Ammon's horn (tissue), 1 donor: ENCODE measurements at places on chromosomes 2 and 18.

- no peak for DNase-seq
Measured at GRCh38 chr2:101310834-101311695, 2.6 kb upstream of the RNF149 start.

DNA sequence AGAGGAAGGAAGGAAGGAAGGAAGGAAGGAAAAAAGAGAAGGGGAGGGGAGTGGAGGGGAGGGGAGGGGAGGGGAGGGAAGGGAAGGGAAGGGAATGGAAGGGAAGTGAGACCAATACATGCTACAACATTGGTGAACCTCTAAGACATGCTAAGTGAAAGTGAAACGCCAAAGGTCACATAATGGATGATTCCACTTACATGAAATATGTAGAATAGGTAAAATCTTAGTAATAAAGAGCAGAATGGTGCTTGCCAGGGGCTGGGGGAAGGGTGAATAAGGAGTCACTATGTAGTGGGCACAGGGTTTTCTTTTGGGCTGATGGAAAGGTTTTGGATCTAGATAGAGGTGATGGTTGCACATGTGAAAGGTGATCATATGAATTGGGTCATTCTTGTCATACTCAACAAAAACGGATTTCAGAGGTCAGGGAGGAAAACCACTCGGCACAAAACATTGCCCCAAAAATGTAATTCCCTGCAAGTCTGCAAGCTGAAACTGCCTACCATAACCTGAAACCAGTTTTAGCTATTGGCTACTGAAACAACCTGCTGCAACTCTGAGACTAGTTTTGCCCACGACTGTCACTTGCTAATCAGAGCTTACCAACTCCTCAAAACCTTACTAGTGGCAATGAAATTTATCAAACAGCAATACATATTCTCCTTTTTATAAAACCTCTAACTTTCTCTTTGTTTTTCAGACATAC, 59.2 kb downstream of the CCDC141 start:
- DNase-seq, result no peak

DNA sequence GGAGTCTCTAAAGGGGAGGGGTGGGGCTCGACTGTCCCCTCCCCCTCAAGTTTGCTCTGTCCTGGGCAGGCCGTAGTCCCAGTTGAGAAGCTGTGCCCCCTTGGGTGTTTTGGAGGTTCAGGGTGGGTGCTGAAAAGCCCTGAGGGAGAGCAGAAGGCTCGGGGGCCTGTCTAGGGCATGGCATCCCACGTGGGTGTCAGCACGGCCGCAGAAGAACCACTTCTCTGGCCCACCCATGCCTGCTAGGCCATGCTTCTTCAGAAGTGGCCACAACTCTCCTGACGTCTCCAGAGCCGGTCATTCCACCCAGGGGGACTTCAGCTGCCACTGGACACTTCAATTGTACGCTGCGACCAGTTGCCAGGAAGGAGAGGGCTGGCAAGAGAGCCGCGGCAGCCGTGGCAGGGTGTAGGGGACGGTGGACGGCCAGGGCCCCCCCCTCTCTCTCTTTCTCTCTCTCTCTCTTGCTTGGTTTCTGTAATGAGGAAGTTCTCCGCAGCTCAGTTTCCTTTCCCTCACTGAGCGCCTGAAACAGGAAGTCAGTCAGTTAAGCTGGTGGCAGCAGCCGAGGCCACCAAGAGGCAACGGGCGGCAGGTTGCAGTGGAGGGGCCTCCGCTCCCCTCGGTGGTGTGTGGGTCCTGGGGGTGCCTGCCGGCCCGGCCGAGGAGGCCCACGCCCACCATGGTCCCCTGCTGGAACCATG, at the start of gene INPP5D:
Gene INPP5D (plus strand): TSS at position 546 of the 704 bp plus-strand sequence. CDS start 137 bp downstream, at position 683.
- DNase-seq, result peak; percentile 69

GRCh38 chr18:79440316-79441110, 44.8 kb downstream of the NFATC1 start:
- no peak for DNase-seq

- DNase-seq, result no peak
Measured at GRCh38 chr2:168210216-168210894, 37.0 kb downstream of the STK39 start.

- DNase-seq, result no peak
Measured at GRCh38 chr2:7265286-7265685, 348.1 kb downstream of the RNF144A start.

- DNase-seq, result no peak
Measured at GRCh38 chr2:76760367-76760704, 761.8 kb downstream of the LRRTM4 start.

- DNase-seq, result peak; percentile 78
Measured at GRCh38 chr2:39513641-39514094, 76.6 kb upstream of the MAP4K3 start.

DNA sequence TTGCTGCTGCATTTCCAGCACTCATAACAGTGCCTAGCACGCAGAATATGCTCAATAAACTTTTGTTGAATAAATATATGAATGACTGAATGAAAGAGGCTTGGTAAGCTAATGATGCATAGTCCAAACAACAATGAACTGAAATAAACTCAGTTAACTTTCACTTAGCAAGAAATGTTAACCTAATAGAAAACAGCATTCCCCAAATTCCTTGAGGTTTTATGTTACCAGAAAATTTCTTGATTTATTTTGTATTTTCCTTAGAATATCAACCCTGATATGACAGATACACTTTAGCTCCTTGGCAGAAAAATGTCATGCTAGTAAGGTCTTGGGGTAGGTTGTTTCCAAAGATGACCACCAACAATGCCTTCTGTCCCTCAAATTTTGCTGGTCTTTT, 217.4 kb downstream of the KCNE4 start:
- DNase-seq, result no peak

DNA sequence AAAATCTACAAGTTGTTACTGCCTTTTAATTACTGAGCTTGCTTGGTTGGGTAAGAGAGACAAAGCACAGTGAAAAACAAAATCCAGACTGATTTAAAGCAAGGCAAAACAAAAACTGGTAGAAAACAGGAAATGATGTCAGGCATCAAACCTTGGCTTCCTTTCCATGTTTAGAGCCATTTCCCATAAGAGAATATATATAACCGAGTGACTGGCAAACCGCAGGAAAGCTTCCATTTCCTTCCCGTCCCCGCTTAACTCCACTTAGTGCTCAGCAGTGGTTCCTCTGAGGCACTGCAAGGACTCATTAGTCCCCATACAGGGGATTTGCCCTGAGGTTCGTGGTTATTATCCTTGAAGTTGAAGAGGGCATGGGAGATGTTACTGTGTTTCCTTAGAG, 446.3 kb downstream of the LPIN1 start:
- no peak for DNase-seq

- no peak for DNase-seq
Measured at GRCh38 chr2:40315683-40316082, 136.2 kb downstream of the SLC8A1 start.

DNA sequence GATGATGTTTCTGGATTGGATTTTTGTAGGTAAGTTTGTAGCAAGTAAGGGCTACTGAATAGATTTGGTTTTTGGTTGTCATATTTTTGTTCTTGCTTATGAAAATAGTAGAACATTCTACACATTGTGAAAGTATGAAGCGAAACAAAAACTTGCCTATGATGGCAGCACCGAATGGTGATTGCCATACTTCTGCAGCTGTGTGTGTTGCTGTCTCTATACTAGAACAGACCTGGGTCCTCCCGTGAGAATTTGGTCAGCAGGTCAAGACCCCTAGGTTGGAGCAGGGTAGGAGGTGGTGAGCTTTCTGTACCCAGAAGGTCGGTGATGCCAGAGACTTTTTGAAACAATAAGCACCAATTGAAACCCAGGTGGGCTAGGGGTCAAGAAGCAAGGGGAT, 322.6 kb downstream of the PRKCE start:
- no peak for DNase-seq

DNA sequence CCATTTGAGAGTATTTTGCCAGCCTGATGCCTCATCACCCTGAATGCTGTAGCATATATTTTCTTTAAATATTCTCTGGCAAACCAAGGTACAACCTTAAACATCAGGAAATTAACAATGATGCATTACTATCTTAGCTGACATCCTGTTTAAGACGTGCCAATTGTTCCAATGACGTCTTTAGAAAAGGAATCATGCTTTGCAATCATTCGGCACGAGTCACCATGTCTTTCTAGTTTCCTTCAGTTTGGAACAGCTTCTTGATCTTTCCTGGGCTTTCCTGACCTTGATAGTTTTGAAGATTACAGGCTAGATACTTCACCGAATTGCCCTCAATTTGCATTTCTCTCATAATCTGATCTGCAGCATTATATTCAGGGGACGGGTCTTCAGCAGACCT, 88.2 kb upstream of the GLI2 start:
- DNase-seq, result no peak

GRCh38 chr2:212186166-212186565, 352.4 kb downstream of the ERBB4 start:
- DNase-seq, result no peak

GRCh38 chr2:140473851-140474250, 1657.0 kb downstream of the LRP1B start:
- no peak for DNase-seq

GRCh38 chr2:181457121-181457740, at the start of gene ITGA4:
ITGA4 (plus strand) TSS chr2:181457386; CDS start chr2:181457655, 269 bp downstream.
- peak; percentile 37 for DNase-seq

- no peak for DNase-seq
Measured at GRCh38 chr2:71254078-71254477, 27.2 kb upstream of the PAIP2B start.

DNA sequence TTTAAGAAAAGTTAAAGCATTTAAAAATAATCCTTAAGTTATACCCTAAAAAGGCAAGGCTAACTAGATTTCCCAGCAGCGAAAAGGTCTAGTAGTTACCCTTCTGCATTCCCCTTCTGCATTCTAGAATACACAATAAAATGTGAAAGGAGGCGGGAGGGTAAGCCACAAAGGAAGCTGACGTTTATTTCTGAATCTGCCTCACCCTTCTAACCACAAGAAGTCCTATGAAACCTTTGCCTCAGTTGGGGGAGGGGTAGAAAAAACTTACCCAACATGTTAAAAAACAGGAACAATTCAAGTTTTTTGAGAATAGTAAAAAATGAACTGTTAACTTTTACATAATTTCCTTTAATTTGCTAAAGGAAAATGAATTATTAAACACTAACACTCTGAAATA, 11.3 kb downstream of the STK17B start:
- DNase-seq, result peak; percentile 51
